ENCODE measurements at places on chromosomes 7 and 10. TPM values are rescaled to one million over a fixed set of nuclear protein-coding genes. Genes with fewer than 3 reads are reported as not detected.

DNA sequence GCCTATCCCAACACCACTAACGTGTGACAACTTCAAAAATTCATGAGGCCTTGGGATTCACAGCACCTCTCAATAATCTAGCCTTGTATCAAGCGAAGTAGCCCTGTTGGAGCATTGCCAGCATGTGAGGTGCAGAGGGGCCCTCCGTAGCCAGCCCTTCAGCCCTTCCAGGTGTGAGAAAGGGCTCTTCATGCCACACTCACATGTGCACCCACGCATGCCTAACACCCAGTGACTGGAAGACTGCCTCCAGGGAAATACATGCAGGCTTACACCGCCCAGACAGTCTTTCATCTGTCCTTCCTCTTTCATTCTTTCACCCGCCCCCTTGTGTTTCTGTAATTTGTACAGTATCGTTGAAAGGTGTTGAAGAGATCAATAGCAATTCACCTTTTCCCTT, 26.1 kb downstream of the LRRC4 start:
- DNase-seq: no peak
- no peak overlapping the region for H3K4me3 ChIP-seq
- H3K27ac ChIP-seq: no peak overlapping the region
- peaks cover 55% of the 10 kb centered on the region for H3K36me3 ChIP-seq
- no peaks in the 10 kb centered on the region for H3K4me1 ChIP-seq
- no peaks in the 10 kb centered on the region for H3K27me3 ChIP-seq

The ANKRD26 gene
- 6.5 TPM for total RNA-seq

The JAKMIP3 gene
- total RNA-seq: not detected

- H3K4me3 ChIP-seq: no peak overlapping the region
- no peak overlapping the region for H3K27ac ChIP-seq
- no peaks in the 10 kb centered on the region for H3K27me3 ChIP-seq
- peaks cover 5% of the 10 kb centered on the region for H3K4me1 ChIP-seq
These were observed 38.4 kb downstream of the SLC39A12 start for GRCh38 chr10:17989908-17990767.

The GPAM gene
- total RNA-seq: 19.8 TPM

DNA sequence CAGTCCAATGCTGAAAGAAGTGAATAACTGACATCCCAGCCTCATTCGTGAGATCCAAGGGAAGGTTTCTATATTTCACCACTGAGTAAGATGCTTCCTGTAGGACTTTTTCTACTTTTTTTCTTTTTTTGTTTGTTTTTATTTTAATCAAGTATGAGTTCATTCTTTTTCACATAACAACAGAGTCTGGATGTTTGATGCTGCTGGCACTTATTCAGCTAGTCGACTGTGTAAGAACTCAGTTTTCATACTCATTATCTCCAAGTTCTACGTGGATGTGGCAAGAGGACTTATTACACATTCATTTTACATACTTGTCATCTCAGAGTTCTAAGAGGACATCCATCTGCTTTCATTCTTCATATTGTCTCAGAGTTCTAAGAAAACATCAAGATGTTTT, 86.9 kb downstream of the CPXM2 start:
- no peak for DNase-seq
- H3K4me1 ChIP-seq: peaks cover 13% of the 10 kb centered on the region
- no peak overlapping the region for H3K27ac ChIP-seq
- no peaks in the 10 kb centered on the region for H3K27me3 ChIP-seq

The ERVW-1 gene
- not detected for total RNA-seq

GRCh38 chr7:79806161-79806734, 328.4 kb upstream of the GNAI1 start:
- H3K4me1 ChIP-seq: no peaks in the 10 kb centered on the region
- H3K36me3 ChIP-seq: no peaks in the 10 kb centered on the region
- no peak overlapping the region for H3K4me3 ChIP-seq
- H3K27me3 ChIP-seq: peaks cover 99% of the 10 kb centered on the region
- DNase-seq: peak; percentile 9

The WDFY4 gene
- total RNA-seq: not detected

DNA sequence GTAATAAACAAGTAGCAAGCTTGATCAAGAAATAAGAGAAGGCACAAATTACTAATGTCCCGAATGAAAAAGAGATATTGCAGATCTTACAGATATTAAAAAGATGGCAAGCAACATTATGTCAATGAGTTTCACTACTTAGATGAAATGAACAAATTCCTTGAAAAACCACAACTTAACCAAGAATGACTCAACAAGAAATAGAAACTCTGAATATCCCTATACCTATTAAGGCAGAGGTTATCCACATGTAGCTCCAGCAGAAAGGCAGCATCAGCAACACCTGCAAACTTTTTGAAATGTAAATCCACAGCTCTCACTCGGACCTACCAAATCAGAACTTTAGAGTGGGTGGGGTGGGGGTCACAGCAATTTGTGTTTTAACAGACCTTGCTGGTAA, 33.6 kb downstream of the PDE1C start:
- no peaks in the 10 kb centered on the region for H3K27me3 ChIP-seq
- no peak for DNase-seq

DNA sequence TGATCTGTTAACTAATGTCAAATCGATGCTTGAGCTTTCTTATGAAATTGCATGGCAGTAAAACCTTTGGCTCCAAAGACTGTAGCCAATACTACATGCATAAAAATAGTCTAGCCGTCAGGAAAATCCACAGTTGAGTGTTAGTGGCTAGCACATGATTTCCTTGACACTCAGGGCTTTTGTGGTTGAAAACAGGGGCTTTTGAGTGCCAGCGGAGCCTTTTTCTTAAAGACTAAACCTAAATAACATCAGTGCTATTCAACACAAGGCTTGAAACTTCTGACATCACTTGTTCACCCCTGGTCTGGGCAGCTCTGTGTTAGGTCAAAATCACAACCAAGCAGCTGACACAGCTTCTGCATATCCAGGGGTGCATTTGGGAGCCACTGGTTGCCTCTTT, 124.2 kb upstream of the BMPER start:
- H3K36me3 ChIP-seq: no peaks in the 10 kb centered on the region
- H3K27ac ChIP-seq: no peak overlapping the region
- H3K4me3 ChIP-seq: no peak overlapping the region
- DNase-seq: no peak
- no peaks in the 10 kb centered on the region for H3K27me3 ChIP-seq
- no peaks in the 10 kb centered on the region for H3K4me1 ChIP-seq

DNA sequence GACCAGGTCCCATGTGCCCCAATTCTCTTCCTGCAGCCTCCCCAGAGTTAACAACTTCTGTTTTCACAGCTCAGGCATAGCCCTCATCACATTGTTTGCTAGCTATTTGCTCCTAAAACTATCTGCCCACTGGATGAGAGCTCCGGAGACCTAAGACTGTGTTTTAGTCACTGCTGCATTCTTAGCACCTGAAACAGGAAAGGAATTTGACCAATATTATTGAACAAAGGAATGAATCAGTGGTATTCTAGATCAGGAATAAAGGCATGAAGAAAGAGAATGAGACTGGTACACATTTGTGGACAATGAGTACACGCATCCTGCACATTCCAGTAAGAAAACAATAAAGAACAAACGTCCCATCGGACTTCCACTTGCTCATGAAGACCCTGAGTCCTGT, 54.8 kb downstream of the PPP1R17 start:
- DNase-seq: no peak
- peaks cover 50% of the 10 kb centered on the region for H3K27me3 ChIP-seq
- no peak overlapping the region for H3K4me3 ChIP-seq
- H3K27ac ChIP-seq: no peak overlapping the region
- no peaks in the 10 kb centered on the region for H3K36me3 ChIP-seq

DNA sequence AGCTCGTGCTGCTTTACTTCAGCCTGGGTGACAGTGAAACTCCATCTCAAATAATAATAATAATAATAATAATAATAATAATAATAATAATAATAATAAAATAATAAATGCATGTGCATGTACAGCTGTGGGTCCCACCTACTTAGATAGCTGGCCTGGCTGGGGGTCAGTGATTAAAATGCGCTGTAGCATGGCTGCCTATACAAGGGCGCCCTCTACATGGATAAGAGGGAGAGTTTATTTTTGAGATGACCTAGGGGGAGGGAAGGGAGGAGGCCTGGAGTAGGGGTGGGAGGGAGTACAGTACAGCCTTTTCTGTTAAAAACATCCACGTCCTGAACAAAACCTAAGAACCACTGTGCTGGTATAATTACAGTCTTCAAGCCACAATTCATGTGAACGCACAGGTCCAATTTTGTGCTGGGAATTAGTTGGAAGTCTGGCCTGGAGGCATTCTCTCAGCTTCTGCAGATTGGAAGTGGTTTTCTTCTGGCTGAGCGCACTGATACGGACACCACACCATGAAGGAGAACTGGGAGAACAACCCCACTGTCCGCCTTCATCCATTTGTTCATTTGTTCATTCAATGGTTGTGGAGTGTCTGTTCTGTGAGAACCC, 146.5 kb downstream of the TMEM178B start:
- H3K4me3 ChIP-seq: no peak overlapping the region
- no peaks in the 10 kb centered on the region for H3K36me3 ChIP-seq
- peak; percentile 8 for DNase-seq
- H3K27ac ChIP-seq: no peak overlapping the region

DNA sequence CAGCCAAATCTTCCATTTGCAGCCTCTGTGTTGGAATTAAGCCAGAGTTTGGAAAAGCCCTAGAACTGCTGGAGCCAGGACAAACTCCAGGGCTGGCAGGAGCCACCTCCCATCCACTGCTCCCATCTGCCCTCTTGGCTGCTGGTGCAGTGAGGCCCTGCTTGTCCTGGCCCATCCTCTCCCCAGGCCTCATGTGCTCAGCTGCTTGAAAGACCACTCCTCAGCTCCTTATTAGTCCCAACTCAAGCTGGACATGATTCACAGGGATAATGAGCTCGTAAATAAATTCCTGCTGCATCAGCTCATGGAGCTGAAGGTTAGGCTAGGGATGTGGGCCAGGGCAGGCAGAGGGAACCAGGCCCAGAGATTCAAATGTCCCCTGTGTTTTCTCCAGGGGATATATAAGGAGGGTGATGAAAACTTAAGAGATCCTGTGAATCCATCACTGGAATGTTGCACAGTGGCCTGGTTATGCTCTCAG, 282.8 kb downstream of the RPS24 start:
- no peaks in the 10 kb centered on the region for H3K4me1 ChIP-seq
- no peak overlapping the region for H3K4me3 ChIP-seq
- peaks cover 64% of the 10 kb centered on the region for H3K27me3 ChIP-seq
- DNase-seq: no peak
- no peak overlapping the region for H3K27ac ChIP-seq
- H3K36me3 ChIP-seq: no peaks in the 10 kb centered on the region

DNA sequence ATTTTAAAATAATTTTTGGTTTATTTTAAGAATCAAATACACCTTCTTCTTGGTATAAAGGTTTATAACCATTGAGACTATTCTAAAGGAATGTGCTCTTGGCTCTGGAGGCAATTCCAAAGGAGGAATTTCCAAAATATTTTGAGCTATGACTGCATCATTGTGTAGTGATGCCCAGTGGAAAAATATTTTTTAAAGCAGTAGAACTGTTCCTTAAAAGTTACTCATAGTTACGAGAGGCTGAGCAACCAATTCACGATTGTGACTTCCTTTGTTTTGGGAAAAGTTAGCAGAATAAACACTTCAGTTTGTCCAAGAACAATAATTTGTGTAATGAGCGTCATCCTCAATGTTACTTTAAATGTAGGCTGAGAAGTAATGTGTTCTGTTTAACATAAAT, 233.6 kb downstream of the BAMBI start:
- no peaks in the 10 kb centered on the region for H3K27me3 ChIP-seq
- no peak overlapping the region for H3K27ac ChIP-seq
- H3K4me3 ChIP-seq: no peak overlapping the region
- no peak for DNase-seq
- H3K36me3 ChIP-seq: no peaks in the 10 kb centered on the region
- H3K4me1 ChIP-seq: peaks cover 13% of the 10 kb centered on the region

The PTPRZ1 gene
- total RNA-seq: 9.8 TPM

The TAS2R16 gene
- not detected for total RNA-seq

DNA sequence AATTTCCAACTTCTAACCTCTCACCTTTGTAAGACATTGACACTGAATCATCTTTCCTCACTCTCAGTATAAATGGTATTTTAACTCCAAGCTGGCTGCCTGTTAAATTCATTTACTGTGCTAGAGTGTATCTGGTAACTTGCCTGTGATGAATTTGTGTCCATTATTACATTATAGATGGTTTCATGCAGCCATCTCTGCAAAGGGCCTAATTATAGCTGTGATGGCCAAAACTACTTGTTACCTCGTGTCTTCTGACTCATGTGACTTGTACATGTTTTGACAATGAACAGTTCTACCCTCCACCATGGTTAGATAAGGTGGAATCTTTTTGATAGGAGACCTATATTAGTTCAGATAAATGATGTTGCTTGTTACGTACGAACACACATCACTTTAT, 392.0 kb downstream of the PAXIP1 start:
- H3K27ac ChIP-seq: no peak overlapping the region
- H3K36me3 ChIP-seq: no peaks in the 10 kb centered on the region
- no peak for DNase-seq
- no peaks in the 10 kb centered on the region for H3K4me1 ChIP-seq
- H3K27me3 ChIP-seq: no peaks in the 10 kb centered on the region

- H3K4me3 ChIP-seq: no peak overlapping the region
- DNase-seq: no peak
- H3K4me1 ChIP-seq: peaks cover 19% of the 10 kb centered on the region
- no peaks in the 10 kb centered on the region for H3K27me3 ChIP-seq
These were observed 59.0 kb downstream of the ST7 start for GRCh38 chr7:117012284-117012683.

The ZPBP gene
- not detected for total RNA-seq

DNA sequence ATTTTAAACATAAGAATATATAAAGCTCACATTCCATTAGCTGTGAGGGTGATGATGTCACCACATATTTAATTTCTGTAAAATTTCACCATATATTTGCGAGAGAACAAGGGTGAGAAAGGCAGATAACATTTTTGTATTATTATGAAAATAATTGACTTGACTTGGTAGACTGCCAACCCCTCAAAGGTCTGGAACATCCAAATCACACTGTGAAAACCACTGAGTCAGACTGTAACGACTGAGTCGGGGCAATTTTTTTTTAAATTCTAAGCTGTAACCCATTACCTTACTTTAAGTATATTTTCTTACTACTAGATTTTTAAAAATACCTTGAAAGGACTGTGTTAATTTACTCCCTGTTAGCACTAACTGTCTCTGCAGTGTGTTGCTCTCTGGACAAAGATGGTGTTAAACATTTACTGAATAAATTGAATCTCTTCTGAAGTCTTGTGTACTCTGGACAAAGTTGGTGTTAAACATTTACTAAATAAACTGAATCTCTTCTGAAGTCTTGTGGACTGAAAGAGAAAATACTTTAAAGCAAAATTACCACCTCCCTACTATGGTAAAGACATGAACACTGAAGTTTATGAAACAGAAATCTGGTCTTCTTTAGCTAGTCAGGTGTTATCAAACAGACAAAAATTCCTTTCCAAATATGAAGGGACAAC, 14.1 kb downstream of the PDZD8 start:
- H3K27ac ChIP-seq: no peak overlapping the region
- peaks cover 7% of the 10 kb centered on the region for H3K36me3 ChIP-seq
- DNase-seq: peak; percentile 32
- no peak overlapping the region for H3K4me3 ChIP-seq
- no peaks in the 10 kb centered on the region for H3K27me3 ChIP-seq

The OR9A2 gene
- not detected for total RNA-seq

The TRPV5 gene
- total RNA-seq: not detected

The FAM24B gene
- total RNA-seq: 17.1 TPM

The TRIM73 gene
- 3.7 TPM for total RNA-seq

GRCh38 chr7:91126762-91127161, 137.5 kb upstream of the FZD1 start:
- DNase-seq: no peak
- H3K4me1 ChIP-seq: peaks cover 6% of the 10 kb centered on the region
- H3K36me3 ChIP-seq: peaks cover 8% of the 10 kb centered on the region
- H3K27ac ChIP-seq: no peak overlapping the region
- H3K4me3 ChIP-seq: no peak overlapping the region
- no peaks in the 10 kb centered on the region for H3K27me3 ChIP-seq
